ENCODE measurements at places on chromosomes 11 and 22.

- H3K27me3 ChIP-seq, result no peaks in the 10 kb centered on the region
- no peak overlapping the region for H3K4me3 ChIP-seq
- no peak overlapping the region for H3K27ac ChIP-seq
- H3K4me1 ChIP-seq, result peaks cover 43% of the 10 kb centered on the region
- no peak for DNase-seq
Observed at GRCh38 chr11:34239465-34240149, 118.2 kb downstream of the ABTB2 start.

GRCh38 chr11:29682856-29683255, 334.0 kb downstream of the KCNA4 start:
- DNase-seq, result no peak
- H3K36me3 ChIP-seq, result no peaks in the 10 kb centered on the region
- H3K27me3 ChIP-seq, result no peaks in the 10 kb centered on the region
- H3K27ac ChIP-seq, result no peak overlapping the region

GRCh38 chr22:38110008-38110862, at the start of gene BAIAP2L2:
Gene BAIAP2L2 (minus strand): TSS chr22:38110684. CDS start chr22:38110525, 159 bp downstream.
- no peak within 1 kb of the TSS for H3K4me3 ChIP-seq
- H3K4me1 ChIP-seq, result peaks cover 8% of the 10 kb centered on the region
- no peaks in the 10 kb centered on the region for H3K36me3 ChIP-seq

- no peaks in the 10 kb centered on the region for H3K36me3 ChIP-seq
- H3K27me3 ChIP-seq, result no peaks in the 10 kb centered on the region
- no peak overlapping the region for H3K4me3 ChIP-seq
- no peak overlapping the region for H3K27ac ChIP-seq
Observed at GRCh38 chr22:46622081-46622521, 1.9 kb downstream of the GRAMD4 start.

DNA sequence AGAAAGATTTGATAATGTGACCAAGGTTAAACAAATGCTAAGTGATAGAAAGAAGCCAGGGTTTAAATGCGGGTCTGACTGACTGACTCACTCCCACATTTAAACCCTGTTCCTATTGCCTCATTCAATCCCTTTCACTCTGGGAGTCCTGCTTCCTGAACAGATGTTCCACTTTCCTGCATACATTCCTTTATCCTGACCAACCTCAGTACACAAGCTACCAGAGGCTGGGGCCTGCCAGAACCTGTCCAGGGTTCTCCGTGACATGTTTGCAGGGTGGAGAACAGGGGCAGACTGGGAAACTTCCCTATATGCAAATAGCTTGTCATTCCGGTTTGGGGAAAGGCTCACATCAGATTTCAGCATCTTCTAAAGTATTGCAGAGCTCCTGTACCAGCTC, 3.0 kb upstream of the ANKK1 start:
- H3K36me3 ChIP-seq, result no peaks in the 10 kb centered on the region
- no peak overlapping the region for H3K27ac ChIP-seq
- H3K4me1 ChIP-seq, result peaks cover 6% of the 10 kb centered on the region

GRCh38 chr11:93567401-93567895, 24.3 kb upstream of the SMCO4 start:
- no peaks in the 10 kb centered on the region for H3K36me3 ChIP-seq
- no peak overlapping the region for H3K4me3 ChIP-seq
- H3K27ac ChIP-seq, result no peak overlapping the region
- H3K27me3 ChIP-seq, result no peaks in the 10 kb centered on the region
- no peaks in the 10 kb centered on the region for H3K4me1 ChIP-seq

DNA sequence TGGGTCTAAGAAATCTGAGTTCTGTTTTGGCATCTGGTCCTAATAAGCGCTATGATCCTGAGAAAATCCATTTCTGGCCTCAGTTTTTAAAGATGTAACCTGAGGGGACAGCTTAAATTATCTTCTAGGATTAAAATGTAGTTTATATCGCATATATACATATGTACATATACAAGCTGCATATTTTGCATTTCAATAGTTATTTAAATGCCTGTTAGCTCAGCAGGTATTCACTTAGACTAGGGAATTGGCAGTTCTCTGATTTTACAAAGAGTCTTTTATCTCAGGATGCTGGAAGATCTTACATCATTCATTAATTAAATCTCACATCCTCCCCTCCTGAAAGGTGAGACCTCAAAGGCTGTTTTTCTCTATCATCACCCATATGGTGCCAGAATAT, 1232.8 kb downstream of the LRRC4C start:
- peaks cover 35% of the 10 kb centered on the region for H3K4me1 ChIP-seq
- DNase-seq, result peak; percentile 31
- 0 out of 2 replicates have a peak, but pooled peaks cover 9% of the 10 kb centered on the region for H3K27me3 ChIP-seq
- no peaks in the 10 kb centered on the region for H3K36me3 ChIP-seq
- H3K4me3 ChIP-seq, result no peak overlapping the region

DNA sequence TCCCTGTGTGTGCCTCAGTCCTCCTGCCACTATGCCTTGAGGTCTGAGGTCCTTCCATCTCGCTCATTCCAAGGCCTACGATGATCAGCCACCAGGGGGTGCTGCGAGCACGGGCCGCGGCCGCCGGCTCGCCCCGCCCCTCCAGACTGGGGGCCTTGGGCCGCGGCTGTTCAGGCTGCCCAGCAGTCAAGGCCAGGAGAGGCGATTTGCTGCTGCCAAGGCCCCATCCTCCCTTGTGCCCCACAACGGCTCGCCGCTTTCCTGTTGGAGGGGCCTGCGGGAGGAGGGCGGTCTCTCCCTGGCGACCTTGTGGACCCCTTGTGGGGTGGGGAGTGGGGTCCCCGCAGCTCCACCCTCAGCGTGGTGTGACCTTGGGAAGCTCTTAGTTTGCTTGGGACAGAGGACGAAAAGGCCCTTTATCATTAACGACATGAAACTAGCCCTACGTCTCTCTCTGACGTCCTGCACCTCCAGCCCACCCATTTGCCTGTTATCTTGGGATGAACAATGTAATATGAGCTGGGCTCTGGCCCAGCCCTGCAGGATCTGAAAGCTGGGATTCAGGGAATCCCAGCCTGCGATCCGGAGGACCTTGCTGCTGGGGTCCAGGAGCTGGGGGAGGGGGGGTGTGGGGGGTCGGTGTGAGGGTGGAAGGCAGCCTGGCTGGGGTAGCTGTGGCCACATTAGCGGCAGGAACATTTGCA, 5.3 kb upstream of the GALR3 start:
- peak; percentile 90 for DNase-seq
- peaks cover 18% of the 10 kb centered on the region for H3K4me1 ChIP-seq
- H3K27ac ChIP-seq, result peak overlapping the region; percentile 96
- H3K36me3 ChIP-seq, result peaks cover 4% of the 10 kb centered on the region

DNA sequence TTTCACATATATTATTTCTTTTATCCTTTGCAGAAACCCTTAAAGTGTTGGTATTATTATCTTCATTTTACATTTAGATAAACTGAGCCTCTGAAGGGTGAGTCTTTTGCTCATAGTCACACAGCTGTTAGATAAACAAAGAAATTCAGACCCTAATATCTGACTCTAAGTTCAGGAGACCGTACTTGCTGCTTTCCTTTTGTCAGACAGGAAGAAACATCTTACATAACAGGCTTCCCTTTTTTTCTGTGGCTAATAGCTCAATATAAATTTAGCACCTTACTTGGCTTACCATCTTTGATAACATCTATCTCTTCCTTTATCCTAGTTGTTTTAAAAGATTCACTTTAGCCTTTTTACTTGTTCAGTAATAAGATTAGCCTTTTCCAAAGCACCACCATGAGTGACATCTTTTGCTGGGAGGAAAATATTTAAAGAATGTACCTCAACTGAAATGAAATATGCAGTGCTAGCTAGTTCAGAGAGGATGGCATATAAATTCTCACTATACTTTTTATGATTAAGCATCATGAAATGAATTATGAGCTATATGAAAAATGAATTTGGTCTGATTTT, 128.6 kb downstream of the WNT11 start:
- H3K4me1 ChIP-seq, result no peaks in the 10 kb centered on the region
- no peak for DNase-seq
- no peak overlapping the region for H3K4me3 ChIP-seq
- no peaks in the 10 kb centered on the region for H3K36me3 ChIP-seq
- H3K27ac ChIP-seq, result no peak overlapping the region

- no peak overlapping the region for H3K27ac ChIP-seq
- H3K4me3 ChIP-seq, result no peak overlapping the region
- peaks cover 36% of the 10 kb centered on the region for H3K27me3 ChIP-seq
- no peaks in the 10 kb centered on the region for H3K36me3 ChIP-seq
Observed at GRCh38 chr11:2539371-2540222, 94.8 kb downstream of the KCNQ1 start.

- no peaks in the 10 kb centered on the region for H3K27me3 ChIP-seq
- H3K4me3 ChIP-seq, result no peak overlapping the region
- no peak for DNase-seq
- peaks cover 6% of the 10 kb centered on the region for H3K4me1 ChIP-seq
Observed at GRCh38 chr11:10725907-10726253, 25.2 kb upstream of the CTR9 start.

DNA sequence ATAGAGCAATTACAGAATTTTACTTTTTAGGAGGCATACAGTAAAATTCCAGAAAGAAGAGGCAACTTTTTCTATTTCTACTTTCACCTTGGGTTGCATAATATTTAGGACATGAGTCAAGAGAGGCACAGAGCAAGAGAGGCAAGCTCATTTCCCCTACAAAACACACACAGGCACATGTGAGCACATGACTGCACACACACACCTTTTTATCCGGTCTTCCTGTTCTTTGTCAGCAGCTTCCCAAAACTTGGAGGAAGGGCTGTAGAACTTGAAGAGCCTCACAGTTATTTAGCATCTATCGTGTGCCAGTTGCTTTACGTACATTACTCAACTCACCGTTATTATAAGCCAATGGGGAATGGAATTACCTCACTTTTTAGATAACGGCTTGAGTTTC, 37.8 kb upstream of the CCDC179 start:
- no peak overlapping the region for H3K27ac ChIP-seq
- H3K4me1 ChIP-seq, result no peaks in the 10 kb centered on the region
- no peaks in the 10 kb centered on the region for H3K36me3 ChIP-seq
- no peak overlapping the region for H3K4me3 ChIP-seq
- no peak for DNase-seq
- H3K27me3 ChIP-seq, result no peaks in the 10 kb centered on the region

- no peaks in the 10 kb centered on the region for H3K27me3 ChIP-seq
- H3K27ac ChIP-seq, result no peak overlapping the region
- no peak for DNase-seq
- H3K4me1 ChIP-seq, result no peaks in the 10 kb centered on the region
Observed at GRCh38 chr11:117191680-117192400, 7.3 kb upstream of the TAGLN start.

DNA sequence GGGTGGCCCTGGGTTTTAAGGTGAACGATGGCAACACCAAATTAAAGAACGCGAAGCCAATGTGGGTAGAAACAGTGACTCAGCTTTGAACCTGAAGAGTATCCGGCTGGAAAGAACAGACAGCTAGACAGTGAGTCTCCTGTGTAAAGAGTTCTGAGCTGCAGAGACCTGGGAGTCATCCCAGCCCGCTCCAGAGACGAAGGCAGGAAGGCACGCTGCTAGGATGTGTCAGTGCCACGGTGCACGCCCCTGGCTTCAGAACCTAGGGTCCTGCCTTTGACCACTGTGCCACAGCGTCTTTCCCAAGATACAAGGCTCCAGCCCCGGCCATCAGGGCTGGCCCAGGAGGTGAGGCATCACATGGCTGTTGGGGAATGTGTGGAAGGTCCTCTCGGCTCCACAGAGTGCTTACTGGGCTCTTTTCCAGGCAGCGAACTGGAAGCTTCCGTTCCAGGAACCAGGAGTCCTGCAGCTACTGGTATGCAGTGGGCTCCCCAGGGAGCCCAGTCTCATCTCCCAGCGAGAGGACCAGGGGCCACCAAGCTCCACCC, 29.9 kb downstream of the LRFN4 start:
- no peaks in the 10 kb centered on the region for H3K27me3 ChIP-seq
- H3K27ac ChIP-seq, result no peak overlapping the region
- H3K4me1 ChIP-seq, result peaks cover 4% of the 10 kb centered on the region
- DNase-seq, result no peak

GRCh38 chr11:63536669-63537292, at the start of gene PLAAT4:
Gene PLAAT4 (plus strand): TSS chr11:63536808. CDS start chr11:63536869, 61 bp downstream.
- H3K4me3 ChIP-seq, result no peak within 1 kb of the TSS
- no peaks in the 10 kb centered on the region for H3K27me3 ChIP-seq
- no peak within 1 kb of the TSS for H3K27ac ChIP-seq
- peaks cover 14% of the 10 kb centered on the region for H3K4me1 ChIP-seq

DNA sequence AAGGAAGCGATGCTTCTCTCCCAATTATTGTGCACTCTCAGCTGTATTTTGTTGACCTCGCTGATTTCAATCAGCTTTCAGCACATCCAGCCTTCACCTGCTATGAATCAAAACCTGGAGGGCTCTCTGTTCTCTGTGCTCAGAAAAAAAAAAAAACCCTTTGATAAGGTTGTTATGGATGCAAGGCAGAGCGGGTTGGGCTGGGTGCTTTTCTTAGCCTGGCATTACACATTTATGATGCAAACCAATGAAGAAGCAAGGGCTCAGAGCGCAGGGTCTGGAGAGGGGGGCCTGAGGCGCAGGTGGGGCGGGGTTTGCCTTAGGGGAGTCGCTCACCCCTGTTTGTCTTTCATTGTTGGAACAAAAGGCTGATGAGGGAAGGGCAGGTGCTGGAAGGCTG, 86.0 kb upstream of the CADM1 start:
- H3K4me1 ChIP-seq, result peaks cover 11% of the 10 kb centered on the region
- H3K27me3 ChIP-seq, result no peaks in the 10 kb centered on the region
- H3K4me3 ChIP-seq, result 0 out of 2 replicates have a peak overlapping the region, but pooled peaks have one; percentile 15
- peaks cover 7% of the 10 kb centered on the region for H3K36me3 ChIP-seq
- H3K27ac ChIP-seq, result no peak overlapping the region

- H3K27me3 ChIP-seq, result no peaks in the 10 kb centered on the region
- no peak overlapping the region for H3K4me3 ChIP-seq
- H3K36me3 ChIP-seq, result no peaks in the 10 kb centered on the region
- peaks cover 33% of the 10 kb centered on the region for H3K4me1 ChIP-seq
Observed at GRCh38 chr11:68710409-68710808, 26.1 kb downstream of the GAL start.

DNA sequence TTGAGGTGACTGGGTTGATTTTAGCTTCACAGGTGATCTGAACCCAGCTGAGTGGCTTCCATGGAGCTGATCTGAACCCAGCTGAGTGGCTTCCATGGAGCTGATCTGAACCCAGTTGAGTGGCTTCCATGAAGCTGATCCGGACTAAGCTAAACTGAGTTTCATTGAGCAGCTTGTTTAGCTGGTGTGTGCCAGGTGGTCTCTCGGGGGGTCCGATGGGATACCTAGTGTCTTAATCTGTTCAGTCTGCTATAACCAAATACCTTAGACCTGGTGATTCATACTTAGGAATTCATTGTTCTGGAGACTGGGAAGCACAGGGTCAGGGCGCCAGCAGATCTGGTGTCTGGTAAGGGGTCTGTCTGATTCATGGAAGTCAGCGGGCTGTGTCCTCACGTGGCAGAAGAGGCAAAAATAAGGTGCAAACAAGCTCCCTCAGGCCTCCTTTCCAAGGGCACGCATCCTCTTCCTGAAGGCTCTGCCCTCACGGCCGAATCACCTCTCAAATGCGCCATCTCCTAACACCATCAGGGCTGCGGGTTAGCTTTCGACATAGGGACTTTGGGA, 52.5 kb upstream of the KCNQ1OT1 start:
- no peak overlapping the region for H3K27ac ChIP-seq
- H3K4me1 ChIP-seq, result no peaks in the 10 kb centered on the region
- H3K36me3 ChIP-seq, result no peaks in the 10 kb centered on the region
- no peak for DNase-seq
- H3K27me3 ChIP-seq, result peaks cover 37% of the 10 kb centered on the region
- H3K4me3 ChIP-seq, result no peak overlapping the region

Measured in GM23338 (cell line).